ENCODE measurements at places on chromosomes 7 and 10.

DNA sequence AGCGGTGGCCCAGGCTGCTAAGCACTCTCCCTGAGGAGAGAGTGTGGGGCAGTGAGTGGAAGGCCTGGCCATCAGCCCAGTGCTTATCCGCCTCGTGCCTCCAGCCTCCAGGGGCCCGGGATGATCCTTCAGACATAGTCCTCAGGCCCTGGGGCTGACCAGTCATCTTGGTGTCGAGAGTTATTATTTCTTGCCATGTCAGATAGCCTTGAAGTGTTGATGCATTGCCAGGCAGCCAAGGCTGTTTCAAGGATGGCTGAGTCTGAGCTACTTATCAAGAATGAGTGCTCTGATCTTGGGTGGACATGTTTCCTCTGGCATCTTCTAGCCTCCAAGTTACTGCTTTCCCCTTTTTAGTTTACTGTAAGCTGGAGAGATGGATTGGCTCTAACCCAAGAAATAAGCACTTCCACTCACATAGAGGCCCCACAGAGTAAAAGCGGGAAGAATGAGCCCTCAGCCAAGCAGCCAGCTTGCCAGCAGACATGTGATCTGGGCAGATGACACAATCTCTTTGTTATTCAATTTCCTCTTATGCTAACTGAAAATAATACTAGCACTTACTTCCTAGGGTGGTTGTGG, 136.5 kb upstream of the NAMPT start:
- DNase-seq, result peak; percentile 72

GRCh38 chr10:126423732-126424491, 35.6 kb upstream of the ADAM12 start:
- DNase-seq, result no peak

DNA sequence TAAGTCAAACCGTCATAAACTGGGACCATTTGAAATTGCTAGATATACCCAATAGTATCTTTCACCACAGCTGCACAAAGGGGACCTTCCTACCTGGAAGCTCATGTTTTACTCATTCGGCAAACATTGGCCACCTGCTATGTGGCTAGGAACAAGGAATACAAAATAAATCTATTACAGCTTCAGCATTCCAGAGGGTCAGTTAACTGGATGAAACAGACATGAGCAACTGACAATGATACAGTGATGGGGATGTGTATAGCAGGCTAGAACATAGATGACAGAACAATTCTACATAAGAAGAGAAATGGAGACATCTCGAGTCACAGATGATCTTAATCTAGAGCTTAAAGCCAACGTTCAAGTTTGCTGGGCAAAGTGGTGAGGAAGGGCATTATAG, 3.1 kb upstream of the SMURF1 start:
- no peak for DNase-seq

DNA sequence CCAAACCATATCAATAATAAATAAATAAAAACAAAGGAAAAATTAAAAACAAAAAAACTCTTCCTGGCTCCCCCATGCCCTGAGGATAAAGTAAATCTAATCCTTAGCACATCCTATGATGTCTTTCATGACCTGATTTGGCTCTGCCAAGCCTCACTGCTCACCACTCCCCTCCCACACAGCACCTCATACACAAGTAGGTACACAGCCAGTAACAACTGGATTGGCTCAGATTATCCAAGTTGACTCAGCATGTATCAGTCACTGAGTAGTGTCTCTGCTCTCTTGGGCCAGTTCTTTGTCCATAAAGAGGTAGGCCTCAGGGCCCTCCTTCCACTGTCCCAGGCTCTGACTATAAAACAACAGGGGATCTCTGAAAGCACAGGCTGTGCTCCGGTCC, 99.6 kb downstream of the STRA8 start:
- no peak for DNase-seq

- no peak for DNase-seq
Measured at GRCh38 chr10:85926986-85927385, 439.6 kb downstream of the GRID1 start.

GRCh38 chr10:86970162-86970981, 2.1 kb downstream of the ADIRF start:
- DNase-seq, result peak; percentile 29

Data from hepatocyte (in vitro differentiated cells).